ENCODE measurements at places on chromosomes 16 and 17. TPM values are rescaled to one million over a fixed set of nuclear protein-coding genes. Genes with fewer than 3 reads are reported as not detected.
A peak's percentile ranks its signal among the peaks of the same experiment; 100 is the strongest.

GRCh38 chr16:90072442-90073105 lies 4.6 kb downstream of the PRDM7 start:
- no peaks in the 10 kb centered on the region for H3K36me3 ChIP-seq
- H3K4me1 ChIP-seq: peaks cover 10% of the 10 kb centered on the region
- H3K4me3 ChIP-seq: no peak overlapping the region
- DNase-seq: no peak

DNA sequence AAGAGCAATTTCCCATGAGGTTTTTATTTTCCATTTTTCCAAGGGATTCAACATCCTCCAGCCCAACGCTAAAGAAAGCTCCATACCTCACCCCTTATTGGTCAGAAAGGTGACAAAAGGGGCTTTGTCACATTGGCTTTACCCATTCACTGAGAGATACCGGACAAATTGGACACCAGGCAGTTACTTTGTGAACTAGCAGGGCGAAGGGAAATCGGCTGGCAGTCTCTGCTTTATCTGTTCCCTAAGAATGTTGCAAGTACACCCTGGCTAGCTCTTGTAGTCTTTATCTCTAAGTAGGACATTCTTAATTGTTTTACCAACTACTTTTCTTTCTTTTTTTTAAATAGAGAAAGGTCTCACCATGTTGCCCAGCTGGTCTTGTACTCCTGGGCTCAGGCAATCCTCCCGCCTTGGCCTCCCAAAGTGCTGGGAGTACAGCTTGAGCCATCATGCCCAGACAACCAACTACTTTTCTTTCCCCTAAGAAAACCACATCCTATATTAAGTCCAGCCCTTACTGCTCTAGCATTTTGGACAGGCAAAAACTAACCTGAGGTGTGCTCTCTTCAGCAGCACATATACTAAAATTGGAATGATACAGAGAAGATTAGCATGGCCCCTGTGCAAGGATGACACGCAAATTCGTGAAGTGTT lies 16.8 kb downstream of the PRPSAP1 start:
- peaks cover 3% of the 10 kb centered on the region for H3K4me1 ChIP-seq
- H3K27me3 ChIP-seq: no peaks in the 10 kb centered on the region
- H3K36me3 ChIP-seq: peaks cover 9% of the 10 kb centered on the region
- H3K27ac ChIP-seq: no peak overlapping the region

GRCh38 chr16:87253536-87253935 lies 63.7 kb downstream of the C16orf95 start:
- no peak for DNase-seq
- peaks cover 10% of the 10 kb centered on the region for H3K4me1 ChIP-seq
- H3K36me3 ChIP-seq: no peaks in the 10 kb centered on the region

DNA sequence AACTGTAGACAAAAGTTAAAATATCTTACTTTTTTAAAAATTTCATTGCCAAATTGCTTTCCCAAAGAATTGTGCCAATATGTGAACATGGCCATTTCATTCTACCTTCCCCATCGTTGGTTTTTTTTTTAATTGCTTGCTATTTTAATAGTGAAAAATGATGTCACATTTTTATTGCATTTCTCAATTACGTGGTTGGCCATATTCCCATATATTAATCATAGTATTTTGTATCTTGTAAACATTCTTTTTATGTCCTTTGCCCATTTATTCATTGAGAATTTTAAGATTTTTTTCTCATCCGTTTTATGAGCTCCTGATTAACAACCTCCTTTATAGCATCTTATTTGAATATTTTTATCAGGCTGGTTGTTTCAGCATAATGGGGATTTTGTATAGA lies 7.2 kb downstream of the OMG start:
- no peak for DNase-seq
- H3K4me1 ChIP-seq: peaks cover 20% of the 10 kb centered on the region
- peaks cover 11% of the 10 kb centered on the region for H3K36me3 ChIP-seq
- no peak overlapping the region for H3K4me3 ChIP-seq
- no peaks in the 10 kb centered on the region for H3K27me3 ChIP-seq

DNA sequence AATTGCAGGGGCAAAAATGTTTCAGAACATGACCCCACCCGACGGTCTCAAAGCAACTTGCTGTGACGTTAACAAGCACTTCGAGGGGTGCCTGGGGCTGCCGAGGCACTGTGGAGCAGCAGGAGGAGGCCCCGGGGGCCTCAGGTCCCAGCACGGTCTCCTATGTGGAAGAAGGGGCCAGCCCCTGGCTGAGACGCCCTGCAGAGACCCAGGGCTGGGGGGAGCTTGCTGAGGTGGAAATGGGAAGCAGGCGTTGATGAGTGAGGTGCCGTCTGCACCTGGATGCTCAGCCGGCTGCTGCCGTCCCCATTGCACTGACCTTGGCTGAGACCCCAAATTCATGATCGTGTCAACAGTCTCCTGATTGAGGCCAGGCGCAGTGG lies 46.5 kb downstream of the NT5M start:
- no peak overlapping the region for H3K27ac ChIP-seq
- H3K36me3 ChIP-seq: no peaks in the 10 kb centered on the region

- peaks cover 2% of the 10 kb centered on the region for H3K27me3 ChIP-seq
- DNase-seq: no peak
- no peaks in the 10 kb centered on the region for H3K36me3 ChIP-seq
- H3K4me1 ChIP-seq: no peaks in the 10 kb centered on the region
- no peak overlapping the region for H3K4me3 ChIP-seq
Observed at GRCh38 chr16:74268372-74268782, 28.2 kb upstream of the PSMD7 start.

DNA sequence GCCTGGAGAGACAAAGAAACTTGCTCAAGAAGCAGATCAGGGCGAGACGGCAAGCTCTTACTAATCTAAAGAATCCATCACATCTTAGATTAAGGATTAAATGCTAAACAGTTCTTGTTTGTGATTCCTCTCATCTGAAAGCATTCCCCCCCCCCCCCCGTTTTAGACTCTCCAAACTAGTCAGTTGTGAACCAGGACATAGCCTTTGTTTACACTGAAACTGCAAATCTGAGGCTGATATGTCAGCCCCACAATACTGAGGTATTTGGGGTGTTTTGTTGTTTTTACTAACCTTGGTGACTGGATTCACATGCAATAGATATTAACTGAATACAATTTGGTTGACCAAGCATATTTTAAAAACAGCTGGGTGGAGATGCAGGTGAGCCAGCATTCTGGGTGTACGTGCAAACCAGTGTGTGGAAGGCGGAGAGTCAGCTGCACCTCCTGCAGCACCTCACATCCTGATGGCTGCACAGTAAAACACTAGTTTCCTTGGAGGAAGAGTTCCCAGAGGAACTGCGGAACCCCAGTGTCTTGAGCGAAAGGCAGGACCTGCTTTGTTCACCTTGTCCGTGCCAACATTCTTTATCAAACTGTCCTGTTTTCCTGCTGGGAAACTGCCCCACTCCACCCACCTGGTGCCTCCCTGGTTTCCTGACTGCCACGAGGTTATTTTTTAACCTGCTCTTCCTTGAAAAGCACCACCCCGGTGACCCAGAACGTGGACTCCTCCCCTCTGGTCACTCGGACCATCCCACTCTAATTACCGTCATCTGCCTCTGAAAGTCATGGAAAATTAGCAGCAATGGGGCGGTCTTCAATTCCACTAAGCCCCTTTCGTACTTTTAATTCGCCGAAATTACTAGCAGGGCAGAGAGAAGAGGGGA lies 1.2 kb upstream of the YPEL2 start:
- H3K4me1 ChIP-seq: peaks cover 62% of the 10 kb centered on the region
- H3K4me3 ChIP-seq: peak overlapping the region; percentile 6
- no peaks in the 10 kb centered on the region for H3K36me3 ChIP-seq
- DNase-seq: peak; percentile 11
- no peaks in the 10 kb centered on the region for H3K27me3 ChIP-seq

GRCh38 chr17:74858672-74859458 lies 820 bp downstream of the GRIN2C start:
- H3K27me3 ChIP-seq: peaks cover 58% of the 10 kb centered on the region
- peaks cover 15% of the 10 kb centered on the region for H3K4me1 ChIP-seq
- no peaks in the 10 kb centered on the region for H3K36me3 ChIP-seq
- no peak for DNase-seq
- no peak overlapping the region for H3K27ac ChIP-seq

DNA sequence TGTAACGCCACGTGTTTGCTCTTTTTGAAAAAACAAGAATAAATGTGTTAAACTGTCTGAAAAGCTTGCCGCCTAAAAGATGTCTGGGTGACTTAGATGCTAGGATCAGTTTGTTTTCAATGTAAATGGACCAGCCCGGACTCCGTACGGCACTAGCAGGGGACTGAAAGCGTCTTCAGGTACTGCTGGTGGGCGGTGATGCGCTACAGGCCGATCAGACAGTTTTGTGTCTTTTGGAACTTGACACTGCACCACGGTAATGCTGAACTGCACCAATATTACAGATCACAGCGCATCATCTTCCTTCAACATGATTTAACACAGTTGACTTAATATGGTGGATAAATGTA lies 727 bp upstream of the MBTPS1 start:
- H3K36me3 ChIP-seq: peaks cover 7% of the 10 kb centered on the region
- peaks cover 23% of the 10 kb centered on the region for H3K4me1 ChIP-seq
- DNase-seq: peak; percentile 79
- H3K4me3 ChIP-seq: peak overlapping the region; percentile 94
- H3K27ac ChIP-seq: peak overlapping the region; percentile 95

DNA sequence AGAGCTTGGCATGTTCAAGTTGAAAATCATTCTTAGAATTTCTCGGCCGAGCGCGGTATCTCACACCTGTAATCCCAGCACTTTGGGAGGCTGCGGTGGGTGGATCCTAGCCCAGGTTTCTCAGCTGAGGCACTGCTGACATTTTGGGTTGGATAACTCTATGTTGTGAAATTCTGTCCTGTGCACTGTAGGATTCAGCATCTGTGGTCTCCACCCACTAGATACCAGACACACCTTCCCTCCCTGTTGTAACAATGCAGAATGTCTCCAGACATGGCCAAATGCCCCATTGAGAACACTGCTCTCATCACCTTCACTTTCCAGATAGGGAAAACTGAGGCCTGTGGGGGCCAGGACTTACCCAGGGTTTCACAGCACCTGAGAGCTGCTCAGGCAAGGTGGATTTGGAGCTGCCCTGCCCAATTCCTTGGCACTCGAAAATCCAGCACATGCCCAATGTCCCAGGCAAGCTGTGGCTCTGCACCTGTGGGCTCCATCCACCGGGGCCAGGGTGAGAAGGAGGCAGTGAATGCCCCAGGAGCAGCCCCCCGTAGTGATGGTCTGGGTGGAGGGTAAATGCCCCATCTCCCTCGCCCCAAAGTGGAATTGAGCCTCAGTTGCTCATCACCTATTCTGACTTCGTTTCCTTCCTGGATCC lies 20.2 kb upstream of the TVP23A start:
- peaks cover 2% of the 10 kb centered on the region for H3K27me3 ChIP-seq
- peaks cover 2% of the 10 kb centered on the region for H3K4me1 ChIP-seq
- no peak overlapping the region for H3K27ac ChIP-seq
- DNase-seq: no peak
- H3K4me3 ChIP-seq: no peak overlapping the region

- no peak overlapping the region for H3K4me3 ChIP-seq
- H3K27me3 ChIP-seq: no peaks in the 10 kb centered on the region
- H3K27ac ChIP-seq: no peak overlapping the region
- peaks cover 17% of the 10 kb centered on the region for H3K4me1 ChIP-seq
- no peak for DNase-seq
- H3K36me3 ChIP-seq: peaks cover 15% of the 10 kb centered on the region
Observed at GRCh38 chr17:41697122-41697962, 8.7 kb downstream of the EIF1 start.

DNA sequence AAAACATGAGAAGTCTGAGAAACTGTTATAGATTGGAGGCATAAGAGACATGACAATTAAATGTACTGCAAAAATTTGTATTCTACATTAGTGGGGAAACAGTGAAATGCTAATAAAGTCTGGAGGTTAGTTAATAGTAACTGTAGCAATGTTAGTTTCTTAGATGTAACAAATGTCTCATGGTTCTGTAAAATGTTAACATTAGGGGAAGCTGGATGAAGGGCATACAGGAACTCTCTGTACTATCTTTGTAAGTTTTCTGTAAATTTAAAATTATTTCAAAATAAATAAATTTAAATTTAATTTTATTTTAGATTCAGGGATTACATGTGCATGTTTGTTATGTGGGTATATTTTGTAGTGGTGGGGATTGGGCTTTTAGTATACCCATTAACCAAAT lies 70.0 kb upstream of the IRX6 start:
- H3K27ac ChIP-seq: no peak overlapping the region
- H3K36me3 ChIP-seq: no peaks in the 10 kb centered on the region
- no peaks in the 10 kb centered on the region for H3K4me1 ChIP-seq
- peaks cover 5% of the 10 kb centered on the region for H3K27me3 ChIP-seq

IKZF3 gene
- total RNA-seq: 52.2 TPM

TBC1D28 gene
- total RNA-seq: not detected

MMP25 gene
- 1.5 TPM for total RNA-seq

DBNDD1 gene
- total RNA-seq: 0.96 TPM

CCR7 gene
- total RNA-seq: 297 TPM

TMC5 gene
- not detected for total RNA-seq

EVI2A gene
- total RNA-seq: 31.7 TPM

TMEM100 gene
- total RNA-seq: not detected

PLA2G10 gene
- not detected for total RNA-seq

Measured in activated CD8-positive, alpha-beta T cell treated with anti-CD3 and anti-CD28 coated beads for 36 hours (primary cell).